ENCODE measurements at places on chromosomes 3 and 15. TPM values are rescaled to one million over a fixed set of nuclear protein-coding genes. Genes with fewer than 3 reads are reported as not detected.
A peak's percentile ranks its signal among the peaks of the same experiment; 100 is the strongest.

GRCh38 chr15:78069052-78069414, 8.5 kb downstream of the TBC1D2B start:
- peak overlapping the region; percentile 69 for H3K27ac ChIP-seq
- H3K4me1 ChIP-seq = peaks cover 93% of the 10 kb centered on the region
- H3K4me3 ChIP-seq = peak overlapping the region; percentile 40
- no peaks in the 10 kb centered on the region for H3K27me3 ChIP-seq

DNA sequence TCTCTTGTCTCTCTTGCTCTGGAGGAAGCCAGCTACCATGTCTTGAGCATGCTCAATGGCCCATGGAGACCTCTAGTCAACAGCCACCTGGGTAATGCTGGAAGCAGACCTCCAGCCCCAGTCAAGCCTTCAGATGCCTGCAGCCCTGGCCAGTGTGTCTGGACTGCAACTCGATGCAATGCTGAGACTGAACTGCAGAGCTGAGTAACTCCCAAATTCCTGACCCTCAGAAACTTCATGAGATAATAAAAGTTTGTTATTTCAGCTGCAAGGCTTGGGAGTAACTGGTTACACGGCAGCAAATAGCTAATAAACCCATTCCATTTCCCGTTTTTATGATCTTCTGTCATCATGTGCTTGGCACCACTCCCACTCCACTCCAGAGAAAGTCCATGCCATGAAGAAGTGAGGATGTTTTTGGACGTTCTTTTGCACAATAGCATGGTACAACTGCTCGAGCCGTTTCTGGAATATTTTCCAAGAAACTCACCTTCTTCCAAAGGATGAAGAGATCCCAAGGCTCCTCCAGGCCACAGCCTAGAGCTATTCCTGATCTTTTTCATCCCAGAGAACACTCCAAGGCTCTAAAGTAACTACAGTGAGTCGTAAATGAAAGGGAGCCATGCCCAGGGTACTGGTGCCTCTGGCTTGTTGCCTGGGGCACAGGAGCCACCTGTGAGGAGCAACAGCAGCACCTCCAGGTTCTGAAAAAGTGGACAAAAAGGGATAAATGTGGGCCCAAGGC, 72.0 kb upstream of the KLF13 start:
- H3K4me1 ChIP-seq = peaks cover 8% of the 10 kb centered on the region
- no peaks in the 10 kb centered on the region for H3K36me3 ChIP-seq
- DNase-seq = no peak

DNA sequence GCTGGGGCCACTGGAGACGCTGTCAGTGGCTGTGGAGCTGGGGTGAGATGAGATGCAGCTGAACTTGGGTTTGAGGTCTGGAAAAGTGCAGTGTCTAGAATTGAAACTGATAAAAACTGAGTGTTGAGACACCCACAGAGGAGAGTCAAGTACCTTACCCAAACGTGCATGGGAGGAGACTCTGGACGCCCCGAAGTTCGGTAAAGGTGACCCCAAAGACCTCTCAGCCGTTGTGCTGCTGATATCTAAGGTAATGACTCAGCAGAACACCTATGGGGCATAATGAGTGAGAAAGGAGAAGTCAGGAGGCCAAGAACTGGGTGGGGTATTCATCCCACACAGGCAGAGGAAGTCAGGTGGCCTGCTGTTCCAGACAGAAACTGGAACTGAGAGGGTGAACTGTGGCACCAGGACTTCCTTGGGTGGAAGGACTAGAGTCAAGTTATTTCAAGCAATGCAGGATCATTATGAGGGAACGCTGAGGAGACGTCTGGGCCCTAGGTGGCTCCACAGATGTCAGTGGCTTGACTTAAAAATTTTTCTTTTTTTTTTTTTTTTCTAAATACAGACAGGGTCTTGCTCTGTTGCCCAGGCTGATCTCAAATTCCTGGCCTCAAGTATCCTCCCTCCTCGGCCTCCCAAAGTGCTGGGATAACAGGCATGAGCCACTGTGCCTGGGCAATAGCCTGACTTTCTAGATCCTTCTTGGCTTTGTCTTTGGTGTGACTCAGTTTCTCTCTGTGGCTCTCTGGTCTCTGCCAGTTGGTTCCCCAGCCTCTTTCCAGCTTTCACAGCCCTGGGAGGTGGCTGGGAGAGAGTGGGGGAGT, 67.6 kb upstream of the GCNT3 start:
- no peaks in the 10 kb centered on the region for H3K27me3 ChIP-seq
- no peaks in the 10 kb centered on the region for H3K4me1 ChIP-seq
- H3K36me3 ChIP-seq = no peaks in the 10 kb centered on the region
- DNase-seq = no peak

- no peaks in the 10 kb centered on the region for H3K27me3 ChIP-seq
- no peak for DNase-seq
- H3K36me3 ChIP-seq = no peaks in the 10 kb centered on the region
- H3K4me3 ChIP-seq = no peak overlapping the region
Measured at GRCh38 chr3:82293867-82294266, 532.4 kb upstream of the GBE1 start.

- H3K4me1 ChIP-seq = peaks cover 67% of the 10 kb centered on the region
- DNase-seq = peak; percentile 32
- H3K36me3 ChIP-seq = peaks cover 32% of the 10 kb centered on the region
- H3K4me3 ChIP-seq = peak overlapping the region; percentile 77
- peak overlapping the region; percentile 80 for H3K27ac ChIP-seq
Measured at GRCh38 chr3:52053307-52054304, 2.8 kb downstream of the DUSP7 start.

The PPM1L gene
- polyA plus RNA-seq = 0.48 TPM

The SERINC4 gene
- polyA plus RNA-seq = 3.1 TPM

DNA sequence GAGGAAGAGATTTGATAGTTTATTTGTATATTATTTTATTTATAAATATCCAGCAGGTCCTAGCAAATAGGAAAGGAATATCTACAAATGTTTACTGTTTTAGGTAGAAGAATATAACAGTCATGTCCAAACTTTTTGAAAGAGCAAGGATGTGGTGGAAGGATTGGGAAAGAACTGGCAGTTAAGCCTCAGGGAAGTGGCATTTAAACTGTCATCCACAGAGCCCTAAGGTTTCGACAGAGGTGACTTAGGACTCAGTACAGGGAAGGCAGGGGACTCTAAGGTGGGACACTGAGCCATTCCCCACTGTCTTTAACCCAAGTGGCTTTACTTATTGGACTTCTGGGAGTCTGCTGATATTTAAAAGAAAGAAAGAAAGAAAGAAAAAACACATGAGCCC, 11.8 kb upstream of the TMEM87A start:
- H3K4me3 ChIP-seq = no peak overlapping the region
- no peaks in the 10 kb centered on the region for H3K27me3 ChIP-seq

GRCh38 chr15:73964736-73965093, 27.4 kb downstream of the STOML1 start:
- peaks cover 25% of the 10 kb centered on the region for H3K4me1 ChIP-seq
- H3K27ac ChIP-seq = peak overlapping the region; percentile 33
- peak overlapping the region; percentile 75 for H3K4me3 ChIP-seq
- no peaks in the 10 kb centered on the region for H3K36me3 ChIP-seq

- H3K27ac ChIP-seq = no peak overlapping the region
- no peak for DNase-seq
- H3K36me3 ChIP-seq = peaks cover 10% of the 10 kb centered on the region
- H3K27me3 ChIP-seq = no peaks in the 10 kb centered on the region
Measured at GRCh38 chr3:122824465-122825381, 29.9 kb downstream of the SLC49A4 start.

DNA sequence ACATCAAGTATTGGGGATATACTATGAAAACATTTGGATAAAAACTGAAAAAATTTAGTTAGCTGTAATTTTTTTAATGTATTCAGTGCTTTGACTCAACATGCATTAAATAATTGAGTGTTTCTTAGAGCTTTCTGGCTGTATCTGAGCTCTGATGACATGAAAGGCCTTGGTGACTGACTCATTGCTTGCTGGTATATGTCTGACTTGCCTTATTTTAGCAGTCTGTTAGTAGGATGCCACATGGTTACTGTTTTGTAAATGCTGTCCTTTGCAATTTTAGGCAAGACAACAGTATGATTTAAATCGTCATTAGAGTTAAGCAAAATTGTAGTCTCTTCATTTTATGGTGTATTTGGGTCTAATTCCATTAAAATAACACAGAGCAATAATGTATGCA, 199.2 kb downstream of the GHSR start:
- H3K36me3 ChIP-seq = peaks cover 7% of the 10 kb centered on the region
- H3K4me3 ChIP-seq = no peak overlapping the region
- no peaks in the 10 kb centered on the region for H3K4me1 ChIP-seq
- no peak for DNase-seq
- no peak overlapping the region for H3K27ac ChIP-seq

The CD96 gene
- polyA plus RNA-seq = 183 TPM

- H3K27me3 ChIP-seq = no peaks in the 10 kb centered on the region
- DNase-seq = no peak
- no peak overlapping the region for H3K27ac ChIP-seq
- no peaks in the 10 kb centered on the region for H3K36me3 ChIP-seq
- H3K4me1 ChIP-seq = no peaks in the 10 kb centered on the region
- H3K4me3 ChIP-seq = no peak overlapping the region
Measured at GRCh38 chr3:61425356-61425755, 136.0 kb upstream of the PTPRG start.

The ZIC1 gene
- polyA plus RNA-seq = not detected

DNA sequence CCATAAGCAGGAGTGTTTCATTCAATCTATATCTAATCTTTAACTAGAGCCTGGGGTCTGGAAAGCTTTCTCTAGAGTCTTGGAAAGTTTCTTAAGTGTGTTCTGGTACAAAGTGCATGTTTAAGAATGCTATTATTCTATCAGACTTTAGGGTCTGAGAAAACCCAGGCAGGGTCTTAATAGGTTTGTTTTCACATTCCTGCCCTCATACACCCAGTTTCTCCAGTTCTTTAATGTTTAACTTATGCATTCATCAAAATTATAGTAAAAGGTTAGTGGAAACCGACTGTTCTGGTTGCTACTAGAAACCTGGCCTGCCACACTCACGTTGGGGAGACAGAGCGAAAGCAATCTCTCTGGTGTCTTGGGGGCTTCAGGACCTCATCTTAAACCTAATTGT, 102.9 kb upstream of the WDR72 start:
- H3K36me3 ChIP-seq = no peaks in the 10 kb centered on the region
- H3K27me3 ChIP-seq = no peaks in the 10 kb centered on the region
- no peak overlapping the region for H3K27ac ChIP-seq

DNA sequence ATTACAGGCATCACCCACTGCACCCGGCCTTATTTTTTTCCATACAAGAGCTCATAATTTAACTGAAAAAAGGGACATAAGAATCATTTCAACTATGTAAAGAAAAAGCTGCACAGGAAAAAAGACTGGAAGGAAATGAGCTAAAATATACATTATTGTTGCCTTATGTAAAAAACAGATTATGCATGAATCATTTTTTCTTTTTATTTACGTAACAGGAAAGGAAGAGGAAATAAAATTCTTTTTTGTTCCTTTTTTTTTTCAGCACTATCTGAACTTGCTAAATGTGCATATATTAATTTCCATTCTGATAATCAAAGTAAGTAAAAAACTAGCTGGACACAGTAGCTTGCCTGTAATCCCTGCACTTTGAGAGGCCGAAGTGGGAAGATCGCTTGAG, 12.1 kb downstream of the KIF9 start:
- H3K4me1 ChIP-seq = no peaks in the 10 kb centered on the region
- H3K36me3 ChIP-seq = no peaks in the 10 kb centered on the region
- no peak for DNase-seq
- no peak overlapping the region for H3K4me3 ChIP-seq
- no peak overlapping the region for H3K27ac ChIP-seq

DNA sequence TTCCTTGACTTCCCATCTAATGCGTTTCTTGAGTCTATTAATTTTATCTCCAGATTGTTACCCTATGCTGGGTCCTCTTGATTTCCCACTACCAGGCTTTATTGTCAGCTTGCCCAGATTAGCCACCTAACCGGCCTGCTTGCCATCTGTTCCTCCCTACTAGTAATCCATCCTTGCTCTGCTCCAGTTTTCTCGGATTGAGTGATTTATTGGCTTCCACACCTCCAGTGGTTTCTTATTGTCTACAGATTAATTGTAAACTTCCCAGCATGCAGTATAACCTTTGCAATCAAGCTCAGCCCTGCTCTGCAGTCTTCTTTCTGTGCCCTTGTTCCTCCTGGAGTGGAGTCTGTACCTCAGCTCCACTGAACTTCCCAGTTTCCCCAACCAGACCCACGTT, 63.4 kb downstream of the ARHGEF26 start:
- no peak for DNase-seq
- no peak overlapping the region for H3K27ac ChIP-seq

The RHCG gene
- polyA plus RNA-seq = not detected

DNA sequence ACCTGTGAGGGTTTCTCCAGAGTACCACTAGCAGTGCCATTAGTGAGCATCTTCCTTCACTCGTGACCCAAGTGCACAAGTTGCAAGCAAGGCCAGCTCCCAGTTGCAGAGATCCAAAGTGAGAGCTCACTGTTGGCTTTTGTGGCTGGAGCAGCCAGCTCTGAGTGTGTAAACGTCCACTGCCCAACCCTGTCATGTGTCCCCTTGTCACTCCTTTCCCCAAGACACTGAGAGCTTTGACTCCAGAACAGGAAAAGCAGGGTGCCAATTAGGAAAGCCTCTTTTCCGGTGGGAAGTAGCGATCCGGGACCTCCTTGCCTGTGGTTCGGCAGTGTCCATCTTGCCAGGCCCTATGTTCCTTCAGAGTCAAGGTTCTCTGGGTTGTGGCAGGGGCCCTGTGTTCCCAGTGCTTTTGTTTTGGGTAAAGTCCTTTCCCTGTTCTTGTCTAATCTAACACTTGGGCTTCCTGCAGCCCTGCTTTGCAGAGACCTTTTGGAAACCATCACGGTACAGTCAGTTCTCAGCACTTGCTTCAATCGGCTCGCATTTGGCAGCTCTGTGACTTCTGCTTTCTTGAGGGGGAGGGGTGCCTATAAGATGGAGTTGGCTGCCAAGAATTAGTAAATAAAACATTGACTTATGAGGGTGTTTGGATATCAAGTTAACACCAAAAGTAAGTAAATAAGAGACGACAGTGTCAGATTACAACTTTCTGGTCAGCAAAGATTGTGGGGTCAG, 90.5 kb downstream of the DNASE1L3 start:
- no peak overlapping the region for H3K27ac ChIP-seq
- DNase-seq = no peak
- H3K36me3 ChIP-seq = no peaks in the 10 kb centered on the region
- H3K4me1 ChIP-seq = peaks cover 19% of the 10 kb centered on the region

The APOD gene
- polyA plus RNA-seq = not detected

The CYP8B1 gene
- not detected for polyA plus RNA-seq

The SPTBN5 gene
- polyA plus RNA-seq = 0.12 TPM

The PLSCR2 gene
- 0.30 TPM for polyA plus RNA-seq

DNA sequence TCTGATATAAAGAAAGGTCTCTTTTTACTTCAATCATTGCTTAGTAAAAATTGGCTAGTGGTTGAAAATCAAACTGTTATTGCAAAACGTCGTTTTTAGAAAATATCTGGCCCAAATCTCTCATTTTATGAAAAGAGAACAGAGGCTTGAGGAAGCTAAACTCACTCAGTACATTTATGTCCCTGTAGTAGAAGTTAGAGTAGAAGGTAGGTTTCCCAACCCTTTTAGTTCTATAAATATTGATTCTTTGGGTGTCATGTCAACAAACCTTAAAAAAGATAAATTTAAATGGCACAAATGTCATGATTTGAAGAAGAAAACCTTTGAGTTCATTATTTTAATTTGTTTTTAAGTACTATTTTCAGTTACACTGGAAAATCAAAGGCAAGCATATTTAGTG, 722.3 kb upstream of the NECTIN3 start:
- no peak overlapping the region for H3K4me3 ChIP-seq
- H3K27ac ChIP-seq = no peak overlapping the region
- no peaks in the 10 kb centered on the region for H3K27me3 ChIP-seq
- H3K36me3 ChIP-seq = no peaks in the 10 kb centered on the region
- no peaks in the 10 kb centered on the region for H3K4me1 ChIP-seq

Measured in naive thymus-derived CD4-positive, alpha-beta T cell (primary cell).